ENCODE measurements at places on chromosomes 1 and 21.

DNA sequence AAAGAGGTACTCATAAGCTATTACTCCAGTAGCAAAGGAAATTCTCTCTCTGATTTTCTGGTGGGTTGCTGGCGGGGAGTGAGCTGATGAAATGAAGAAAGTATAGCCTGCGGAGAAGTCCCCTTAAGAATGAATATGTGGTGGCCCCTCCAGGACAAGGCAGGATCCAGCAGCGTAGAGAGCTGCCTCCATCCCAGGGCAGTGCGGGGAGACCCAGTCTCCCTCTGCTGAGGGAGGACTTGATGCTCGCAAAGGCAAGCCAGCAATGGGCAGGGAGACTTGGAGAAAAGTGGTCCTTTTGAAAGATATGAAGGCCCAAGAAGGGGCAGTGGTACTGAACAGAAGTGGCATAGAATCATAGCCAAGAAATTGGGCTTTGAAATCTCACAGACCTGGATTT is 106.0 kb upstream of the SLC44A3 start:
- no peak for DNase-seq

- no peak for DNase-seq
These were observed 233.7 kb downstream of the SRGAP2C start for GRCh38 chr1:121418369-121419049.

- DNase-seq, result no peak
These were observed 246.7 kb downstream of the MRPL39 start for GRCh38 chr21:25360593-25360992.

- no peak for DNase-seq
These were observed 6.8 kb upstream of the SLAMF9 start for GRCh38 chr1:159960721-159961381.

GRCh38 chr1:229664133-229664689 is 38.2 kb downstream of the URB2 start:
- no peak for DNase-seq

GRCh38 chr1:237031480-237031879 is 10.5 kb upstream of the RYR2 start:
- DNase-seq, result no peak

DNA sequence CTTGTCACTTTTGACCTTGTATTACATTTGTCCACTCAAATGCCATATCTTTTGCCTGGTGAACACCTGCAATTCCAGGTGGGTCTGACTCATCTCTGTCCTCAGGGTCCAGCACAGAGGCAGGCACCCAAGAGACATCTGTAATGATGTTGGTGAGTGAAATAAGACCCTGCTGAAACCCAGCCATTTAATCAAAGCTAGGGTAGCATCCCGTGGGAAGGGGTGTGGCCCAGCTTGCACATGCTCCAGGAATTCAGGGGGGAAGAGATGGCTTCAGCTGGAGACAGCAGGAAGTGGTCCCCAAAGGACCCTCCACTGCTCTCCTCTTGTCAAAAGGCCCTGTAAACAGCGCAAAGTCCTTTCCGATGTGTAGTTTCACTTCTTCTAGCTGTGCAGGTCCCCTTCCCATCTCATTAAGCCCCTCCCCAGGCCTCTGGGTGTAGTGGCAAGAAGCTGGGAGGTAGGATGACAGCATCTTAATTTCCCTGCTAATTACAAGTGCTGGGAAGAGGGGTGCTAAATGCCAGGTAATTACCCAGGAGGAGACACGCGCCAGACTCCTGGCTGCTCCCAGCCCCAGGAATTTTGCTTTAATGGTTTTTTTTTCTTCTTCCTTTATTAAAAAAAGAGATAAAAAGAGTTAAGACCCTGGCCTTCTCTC is 54.4 kb upstream of the TRABD2B start:
- no peak for DNase-seq

DNA sequence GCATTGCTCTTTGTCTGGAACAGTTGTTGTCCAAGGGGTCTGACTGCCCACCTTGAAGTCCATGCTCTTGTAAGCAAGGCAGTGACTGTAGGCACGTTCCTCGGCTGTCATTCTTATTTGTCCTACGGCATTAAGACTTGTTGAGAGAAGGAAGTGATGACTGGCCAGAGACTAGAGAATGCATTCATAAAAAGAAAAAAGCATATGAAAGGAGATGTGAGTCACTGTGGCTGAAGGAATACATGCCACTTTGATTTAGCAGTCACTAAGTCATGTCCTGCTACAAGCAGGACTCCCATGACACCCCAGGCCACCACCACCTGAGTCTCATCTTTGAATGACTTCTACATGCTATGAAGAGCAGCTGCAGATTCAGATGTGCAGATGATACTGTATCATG is 50.5 kb downstream of the CNN3 start:
- no peak for DNase-seq
